ENCODE measurements at places on chromosomes 7 and 10.
A peak's percentile ranks its signal among the peaks of the same experiment; 100 is the strongest.

DNA sequence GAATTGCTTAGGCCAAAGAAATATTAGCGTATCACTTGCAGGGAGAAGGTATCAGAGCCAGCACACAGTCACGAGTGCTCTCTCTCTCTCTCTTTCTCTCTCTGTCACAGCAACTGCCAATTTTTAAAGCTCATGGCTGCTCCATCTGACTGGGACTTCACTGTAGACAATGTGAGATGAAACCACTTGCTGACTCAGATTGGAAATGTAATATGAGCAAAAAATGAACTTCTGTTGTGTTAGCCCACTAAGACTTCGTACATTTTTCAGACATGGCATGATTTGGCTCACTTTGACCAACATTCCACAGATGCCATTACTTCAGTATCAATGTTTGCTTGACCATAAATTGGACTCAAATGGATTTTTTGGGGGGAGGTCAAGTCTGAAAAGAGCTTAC is 68.1 kb downstream of the DGKB start:
- ATAC-seq = no peak

DNA sequence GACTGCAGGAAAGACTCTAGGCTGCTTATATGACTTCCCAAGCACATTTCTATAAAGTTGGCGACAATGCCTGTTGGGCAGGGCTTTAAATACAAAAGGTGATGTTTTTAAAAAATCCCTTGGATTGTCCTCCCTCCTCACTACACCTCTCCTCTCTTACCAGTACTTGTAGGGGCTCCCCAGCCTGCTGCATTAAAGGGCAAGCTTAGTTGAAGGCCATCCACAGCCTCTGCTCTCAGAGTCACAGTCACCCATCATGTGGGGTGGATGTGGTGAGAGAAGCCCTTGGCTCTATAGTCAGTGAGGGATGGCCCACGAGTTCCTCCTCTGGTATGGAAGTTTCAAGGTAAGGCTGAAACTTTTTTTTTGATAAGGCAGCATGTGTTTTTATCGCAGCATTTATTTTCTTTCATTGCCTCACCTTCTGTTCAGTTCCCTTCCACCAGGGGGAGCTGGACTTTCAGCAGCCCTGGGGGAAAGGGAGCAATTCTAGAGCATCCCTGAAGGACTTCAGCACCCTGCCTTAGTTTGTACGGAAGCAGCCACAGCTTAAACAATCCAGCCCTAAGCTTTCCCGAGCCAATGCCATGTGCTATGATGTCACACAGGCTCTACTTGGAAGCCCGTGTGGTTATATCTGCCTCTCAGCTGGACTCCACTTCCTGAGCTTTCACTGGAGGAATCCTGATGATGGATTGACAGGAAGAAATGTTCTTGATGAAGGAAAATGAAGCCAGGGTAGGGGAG is 131.9 kb downstream of the CALCR start:
- ATAC-seq = peak; percentile 43

DNA sequence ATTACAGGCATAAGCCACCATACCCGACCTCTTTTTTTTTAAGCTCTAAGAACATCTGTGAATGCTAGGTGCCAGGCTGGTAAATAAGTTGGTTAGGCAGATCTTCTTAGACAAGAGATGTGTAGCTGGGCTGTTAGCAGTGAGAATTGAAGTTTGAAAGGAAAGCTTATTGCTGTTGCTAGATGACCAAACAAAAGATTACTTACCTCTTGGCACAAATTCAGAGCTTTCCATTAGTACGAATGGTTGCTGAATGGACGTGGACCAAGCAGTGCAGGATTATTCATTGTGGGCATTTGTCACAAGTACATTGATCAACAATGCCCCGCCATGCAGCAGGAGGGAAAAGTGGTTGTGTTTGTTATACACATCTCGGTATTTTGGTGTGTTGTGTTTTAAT is 131.2 kb downstream of the GFRA1 start:
- no peak for ATAC-seq

DNA sequence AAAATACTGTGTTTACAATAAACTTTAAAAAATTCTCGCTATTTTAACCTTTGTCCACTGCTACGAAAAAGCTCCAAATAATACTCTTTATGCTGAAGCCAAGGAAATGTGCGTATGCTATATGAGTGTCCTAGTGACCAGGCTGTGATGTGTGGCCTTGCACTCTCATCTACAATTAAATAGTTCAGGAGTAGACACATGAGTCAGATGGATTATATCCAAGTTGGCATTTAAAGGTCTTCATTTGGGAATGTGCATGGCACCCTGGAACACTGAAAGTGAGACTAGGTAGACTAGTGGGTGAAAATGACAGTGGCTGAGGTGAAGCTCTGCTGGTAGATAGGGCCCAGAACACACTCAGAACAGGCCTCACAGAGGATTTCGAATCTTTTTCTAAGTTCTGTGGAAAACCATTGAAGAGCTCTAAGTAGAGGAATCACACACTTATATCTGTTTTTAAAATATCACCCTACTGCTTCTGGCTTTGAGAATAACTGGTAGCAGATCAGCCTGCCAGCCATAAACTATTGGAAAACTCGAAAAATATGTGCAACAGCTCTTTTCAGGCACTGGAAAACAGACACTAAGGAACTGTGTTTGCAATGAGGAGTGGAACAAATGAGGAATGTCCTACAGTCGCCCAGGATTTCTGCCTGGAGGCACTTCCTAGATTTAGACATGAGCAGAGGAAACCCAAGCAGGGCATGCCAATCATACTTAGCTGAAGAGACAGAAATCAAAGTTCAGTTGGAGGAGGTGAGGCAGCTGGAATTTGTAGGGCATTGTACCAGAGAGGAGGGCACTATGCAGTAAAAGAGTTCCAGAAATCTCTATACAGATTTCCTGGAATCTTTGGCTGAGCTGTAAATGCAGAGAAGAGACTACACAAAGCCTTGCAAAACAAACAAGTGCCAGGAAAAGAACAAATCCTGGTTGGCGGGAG is 603.8 kb upstream of the LRRTM3 start:
- ATAC-seq = no peak

DNA sequence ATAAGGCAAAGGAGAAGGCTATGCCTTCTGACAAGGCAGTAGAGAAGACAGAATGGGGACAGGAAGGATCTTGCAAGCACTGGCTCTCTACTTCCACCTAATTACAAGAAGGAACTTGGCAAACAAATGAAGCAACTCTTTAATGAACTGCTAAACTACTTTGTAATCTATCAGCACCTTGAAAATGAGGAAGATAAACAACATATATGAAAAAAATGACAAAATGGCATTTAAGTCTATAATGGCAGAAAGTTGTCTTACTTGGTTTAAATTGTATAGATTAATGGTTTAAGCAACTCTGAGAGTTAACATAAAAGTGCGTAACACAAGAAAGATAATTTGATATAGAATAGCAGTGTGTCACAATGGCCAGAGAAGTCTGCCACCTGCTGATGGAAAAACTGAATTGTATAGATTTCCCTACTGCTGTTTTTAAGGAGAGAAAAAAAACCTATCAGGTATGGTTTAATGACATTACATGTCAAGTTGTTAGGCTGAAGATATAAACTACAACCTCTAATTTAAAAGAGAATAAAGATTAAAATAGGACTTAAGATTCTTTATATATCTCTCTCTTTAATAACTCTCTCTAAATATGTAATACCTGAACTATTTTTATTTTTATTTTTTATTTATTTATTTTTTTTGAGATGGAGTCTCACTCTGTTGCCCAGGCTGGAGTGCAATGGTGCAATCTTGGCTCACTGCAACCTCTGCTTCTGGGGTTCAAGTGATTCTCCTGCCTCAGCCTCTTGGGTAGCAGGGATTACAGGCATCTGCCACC is 11.8 kb downstream of the NT5C3A start:
- ATAC-seq = peak; percentile 70

DNA sequence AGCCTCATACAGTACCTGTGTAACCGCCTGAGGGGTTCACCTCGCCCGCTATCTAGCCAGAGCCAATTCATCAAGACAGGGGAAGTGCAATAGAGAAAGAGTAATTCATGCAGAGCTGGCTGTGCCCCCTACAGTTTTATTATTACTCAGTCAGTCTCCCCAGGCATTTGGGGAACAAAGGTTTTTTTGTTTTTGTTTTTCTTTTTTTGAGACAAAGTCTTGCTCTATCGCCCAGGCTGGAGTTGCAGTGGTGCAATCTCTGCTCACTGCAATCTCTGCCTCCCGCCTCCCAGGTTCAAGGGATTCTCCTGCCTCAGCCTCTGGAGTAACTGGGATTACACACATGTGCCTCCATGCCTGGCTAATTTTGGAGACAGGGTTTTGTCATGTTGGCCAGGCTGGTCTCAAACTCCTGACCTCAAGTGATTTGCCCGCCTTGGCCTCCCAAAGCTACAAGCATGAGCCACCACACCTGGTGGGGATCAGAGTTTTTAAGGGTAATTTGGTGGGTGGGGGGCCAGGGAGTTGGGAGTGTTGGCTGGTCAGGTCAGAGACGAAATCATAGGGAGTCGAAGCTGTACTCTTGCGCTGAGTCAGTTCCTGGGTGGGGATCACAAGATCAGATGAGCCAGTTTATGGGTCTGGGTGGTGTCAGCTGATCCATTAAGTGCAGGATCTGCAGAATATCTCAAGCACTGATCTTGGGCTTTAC is 116.5 kb downstream of the MARCHF5 start:
- no peak for ATAC-seq

DNA sequence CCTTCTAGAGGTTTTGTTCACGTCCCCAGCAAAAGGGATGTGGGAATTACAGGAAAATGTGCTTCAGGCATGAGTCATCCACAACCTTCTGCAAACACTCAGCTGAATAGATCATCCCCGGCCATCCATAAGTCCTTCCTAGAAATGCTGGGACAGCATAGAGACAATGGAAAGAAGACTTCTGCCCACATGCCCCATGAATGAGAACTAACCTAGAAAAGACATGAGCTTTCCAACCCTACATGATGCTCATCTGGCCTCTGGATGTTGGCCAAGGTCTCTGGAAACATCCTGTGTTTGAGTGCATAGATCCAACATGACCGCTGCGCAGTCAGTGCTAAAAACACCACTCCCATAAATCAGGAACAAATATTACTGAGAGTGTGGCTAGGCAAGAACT is 277.5 kb downstream of the PLXNA4 start:
- ATAC-seq = no peak

DNA sequence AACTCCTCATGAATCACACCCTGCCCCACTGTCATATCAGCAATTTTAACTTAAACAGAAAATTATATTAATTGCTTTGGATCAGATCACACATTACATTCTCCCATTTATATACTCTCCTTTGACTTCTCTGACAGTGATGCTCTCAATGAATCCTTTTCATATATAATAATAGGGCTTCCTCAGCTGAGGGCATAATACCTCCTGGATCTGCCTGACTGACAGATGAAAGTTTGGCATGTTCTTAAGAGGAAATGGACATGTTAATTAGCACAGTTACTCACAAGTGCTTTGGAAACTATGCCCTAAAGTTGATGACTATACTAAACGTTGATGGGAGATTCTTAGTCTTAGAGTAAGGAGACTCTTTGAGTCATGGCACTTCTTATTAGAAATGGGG is 478.2 kb upstream of the LRRN3 start:
- ATAC-seq = no peak
